Gastroesophageal sphincter (tissue), 4 donors: ENCODE measurements at places on chromosomes 1 and 21. TPM values are rescaled to one million over a fixed set of nuclear protein-coding genes. Genes with fewer than 3 reads are reported as not detected.

DNA sequence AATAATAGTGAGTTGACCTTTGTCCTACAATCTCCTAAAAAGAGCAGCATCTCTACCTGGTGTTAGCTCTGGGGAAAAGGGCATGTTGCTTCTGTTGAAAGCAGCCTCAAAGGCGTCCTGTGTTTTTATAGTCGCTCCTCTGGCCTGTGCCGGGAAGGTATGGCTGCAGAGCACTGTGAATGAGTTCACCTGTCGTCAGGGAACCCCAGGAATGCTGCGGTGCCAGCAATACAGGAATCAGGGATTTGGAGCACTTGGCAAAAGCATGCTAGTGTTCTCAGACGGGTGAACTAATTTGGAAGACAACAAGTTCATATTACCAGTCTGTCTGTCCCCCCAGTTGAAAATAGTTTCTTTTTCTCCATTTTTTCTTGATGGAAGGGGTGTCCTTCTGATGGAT is 60.3 kb upstream of the PGD start:
- no peak for ATAC-seq

DNA sequence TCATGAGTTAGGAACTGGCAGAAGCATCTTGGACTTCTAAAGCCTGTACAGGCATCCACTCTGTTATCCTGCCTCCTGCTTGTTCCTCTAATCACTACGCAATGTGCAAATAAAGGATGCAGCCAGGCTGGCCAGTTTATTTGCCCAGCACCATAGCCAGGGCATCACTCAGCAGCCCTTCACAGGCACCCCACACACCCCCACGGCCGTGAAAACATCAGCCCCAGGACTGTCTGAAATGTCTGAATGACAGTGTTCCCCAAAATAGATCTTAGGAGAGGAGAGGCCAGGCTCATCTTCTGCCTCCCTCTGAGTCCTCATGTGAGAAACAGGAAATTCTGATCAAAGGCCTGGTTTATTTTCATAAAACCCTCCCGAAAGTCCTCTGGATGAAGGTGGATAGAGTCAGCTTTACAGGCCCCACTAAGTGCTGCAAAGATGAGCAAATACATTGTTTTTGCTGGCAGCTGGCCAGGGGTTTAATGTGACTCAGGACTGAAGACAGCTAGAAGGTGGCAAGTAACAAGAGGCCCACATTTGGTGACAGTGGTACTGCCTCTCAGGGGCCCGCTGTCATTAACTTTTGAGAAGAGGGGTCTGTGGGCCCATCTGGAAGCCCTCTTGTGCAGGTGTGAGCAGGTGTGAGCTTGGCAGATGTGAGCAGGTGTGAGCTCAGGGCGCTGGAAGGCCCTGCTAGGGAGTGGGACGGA is 32.9 kb downstream of the GRHL3 start:
- ATAC-seq: no peak

- no peak for ATAC-seq
Observed at GRCh38 chr1:170481000-170481399, 51.0 kb upstream of the GORAB start.

DNA sequence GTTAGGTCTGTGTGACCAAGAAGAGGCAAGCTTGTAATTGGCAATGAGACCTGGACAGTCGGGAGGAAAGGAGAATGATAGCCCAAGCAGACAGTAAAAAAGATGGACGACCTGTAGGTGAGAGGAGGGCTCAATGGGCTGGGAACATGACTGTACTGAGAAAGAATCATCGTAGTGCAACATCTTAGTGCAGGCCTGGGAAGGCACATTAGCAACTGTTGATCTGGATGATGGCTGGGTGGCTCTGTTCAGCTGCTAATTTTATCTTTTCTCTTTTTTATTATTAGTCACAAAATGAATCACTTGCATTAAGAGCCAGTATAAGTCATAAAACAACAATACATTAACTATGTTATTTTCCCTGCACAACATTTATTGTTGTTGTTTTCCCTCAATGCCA is 32.9 kb downstream of the IFI44 start:
- no peak for ATAC-seq

DNA sequence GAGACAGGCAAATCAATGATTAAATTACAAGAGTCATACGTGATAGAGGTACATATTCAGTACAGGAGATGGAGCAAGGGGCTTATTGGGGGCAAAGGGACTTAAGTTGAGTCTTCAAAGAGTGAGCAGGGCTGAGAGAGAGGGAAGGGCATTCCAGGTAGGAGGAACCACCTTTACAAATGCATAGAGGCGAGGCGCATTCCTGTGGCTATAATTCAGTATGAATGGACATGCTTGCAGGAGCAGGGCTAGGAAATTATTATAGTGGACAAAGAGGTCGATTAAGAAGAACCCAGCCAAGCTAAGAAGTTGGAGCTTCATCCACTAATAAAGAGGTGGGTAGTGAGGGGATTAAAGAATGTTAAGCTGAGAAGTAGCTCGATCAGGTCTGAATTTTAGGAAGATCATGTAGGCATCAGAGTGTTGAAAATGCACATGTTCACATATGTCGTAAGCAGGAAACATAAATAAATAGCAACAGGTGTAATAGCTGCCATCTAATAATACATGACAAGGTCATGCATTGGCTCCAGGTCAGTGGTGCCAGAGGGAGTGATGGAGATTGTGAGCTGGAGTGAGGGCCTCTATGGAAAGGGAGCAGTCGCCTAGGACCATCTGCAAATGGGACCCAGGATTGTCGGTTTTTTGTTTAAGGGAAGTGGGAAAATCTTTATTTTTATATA is 12.0 kb upstream of the HNRNPU start:
- ATAC-seq: no peak

GRCh38 chr1:172932981-172933380 is 117.8 kb downstream of the TNFSF18 start:
- ATAC-seq: no peak

DNA sequence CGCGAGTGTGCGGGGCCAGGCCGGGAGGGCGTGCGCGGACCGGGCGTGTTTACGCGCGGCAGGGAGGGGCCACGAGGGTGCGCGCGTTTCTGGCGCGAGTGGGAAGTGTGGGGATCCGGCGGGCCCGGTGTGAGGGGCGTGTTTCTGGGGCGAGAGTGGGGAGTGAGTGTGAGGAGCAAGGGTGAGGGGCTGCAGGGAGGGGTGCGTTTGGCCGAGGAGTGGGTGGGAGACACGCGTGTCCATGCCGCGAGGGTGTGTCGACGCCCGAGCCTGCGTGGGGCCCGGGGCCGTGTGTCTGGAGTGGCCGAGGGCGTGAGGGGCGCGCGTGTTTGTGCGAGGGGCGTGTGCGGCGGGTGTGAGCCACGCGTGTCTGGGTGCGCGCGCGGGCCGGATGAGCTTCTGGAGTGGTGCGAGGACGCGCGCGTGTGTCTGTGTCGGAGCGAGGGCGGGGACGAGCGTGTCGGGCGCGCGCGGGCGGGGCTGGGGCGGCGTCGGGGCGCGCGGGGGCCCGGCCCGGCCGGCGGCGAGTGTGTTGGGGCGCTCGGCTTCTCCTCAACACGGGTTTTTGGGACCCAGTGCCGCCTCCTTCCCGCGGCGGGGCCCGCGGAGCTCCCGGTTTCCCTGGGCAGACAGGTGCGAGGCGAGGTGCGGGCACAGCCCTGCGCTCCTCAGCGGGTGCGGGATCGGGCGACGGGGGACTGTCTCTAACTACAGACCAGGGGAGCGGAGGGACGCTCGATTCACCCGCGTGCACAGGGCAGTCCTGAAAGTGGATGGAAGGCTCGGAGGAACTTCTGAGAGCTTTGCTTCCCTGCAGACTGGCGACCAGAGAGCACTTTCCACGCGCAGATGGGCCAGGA is 65.8 kb upstream of the VAMP3 start:
- ATAC-seq: peak; percentile 8

GRCh38 chr1:155977690-155978324 is 540 bp downstream of the ARHGEF2 start:
- ATAC-seq: peak; percentile 50

DNA sequence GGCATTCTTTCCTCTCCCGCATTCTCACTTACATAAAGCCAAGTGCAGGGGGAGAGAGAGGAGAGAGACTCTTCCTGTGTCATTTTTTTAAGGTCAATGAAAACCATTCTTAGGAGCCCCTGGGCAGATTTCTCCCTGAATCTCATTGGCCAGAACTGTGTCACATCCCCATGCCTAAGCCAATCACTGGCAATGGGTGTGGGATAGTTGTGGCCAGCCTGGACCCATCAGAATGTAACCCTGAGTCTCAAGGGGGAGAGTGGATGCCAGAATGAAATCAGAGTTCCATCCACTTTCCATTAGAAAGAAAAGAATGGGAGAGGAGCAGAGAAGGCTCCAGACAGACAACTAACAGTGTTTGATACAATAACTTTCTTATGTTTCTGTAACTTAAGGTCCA is 31.2 kb upstream of the COQ8A start:
- no peak for ATAC-seq

DNA sequence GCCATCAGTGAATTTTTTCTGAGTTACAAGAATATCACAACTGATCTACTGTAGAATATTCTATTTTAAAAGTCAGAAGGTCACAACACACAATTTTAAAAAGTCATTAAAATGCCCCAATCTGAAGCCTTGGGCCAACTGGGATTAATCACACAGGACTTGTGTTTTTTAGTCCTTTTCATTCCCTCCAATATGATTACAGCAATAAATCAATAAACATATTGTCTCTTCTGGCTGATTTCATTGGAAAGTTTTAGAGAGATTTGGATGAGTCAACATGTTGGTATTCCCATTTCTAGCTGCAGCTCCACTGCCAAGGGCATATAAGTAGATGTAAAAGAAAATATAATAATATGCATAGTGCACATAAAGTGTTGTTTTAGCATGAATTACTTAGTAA is 85.8 kb downstream of the NIBAN1 start:
- no peak for ATAC-seq

DNA sequence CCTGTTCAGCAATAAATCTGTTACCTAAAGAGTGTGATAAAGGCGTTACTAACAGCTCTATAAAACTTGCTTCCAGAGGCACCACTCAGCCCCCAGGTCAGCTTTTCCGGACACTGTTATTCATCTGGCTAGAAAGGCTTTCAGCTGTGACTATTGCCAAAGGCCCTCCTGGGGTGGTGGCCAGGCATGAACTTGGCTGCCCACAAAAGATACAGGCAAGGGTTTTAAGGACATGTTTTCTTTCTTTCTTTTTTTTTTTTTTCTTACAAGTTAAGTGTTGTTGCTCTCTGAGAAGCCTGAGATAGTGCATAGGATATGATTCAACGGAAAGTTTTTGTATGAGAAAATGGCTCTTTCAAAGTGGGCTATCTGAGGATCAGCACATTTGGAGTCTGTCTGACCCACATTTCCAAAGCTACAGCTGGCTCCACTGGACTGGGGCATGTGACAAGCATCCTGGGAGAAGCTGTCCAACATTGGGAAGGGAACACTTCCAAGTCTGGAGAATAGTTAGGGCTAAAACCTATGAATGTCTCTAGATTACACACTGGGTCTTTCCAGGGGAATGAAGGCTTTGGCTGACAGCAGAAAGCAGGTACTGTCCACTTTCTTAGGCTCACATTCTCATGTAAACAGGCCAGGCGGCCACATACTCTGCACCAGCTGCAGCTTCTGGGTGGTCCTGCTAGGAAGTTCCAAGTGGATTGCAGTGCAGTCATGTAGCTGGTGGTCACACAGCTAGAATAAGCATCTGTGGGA is 639.7 kb downstream of the LMO4 start:
- ATAC-seq: peak; percentile 74

DNA sequence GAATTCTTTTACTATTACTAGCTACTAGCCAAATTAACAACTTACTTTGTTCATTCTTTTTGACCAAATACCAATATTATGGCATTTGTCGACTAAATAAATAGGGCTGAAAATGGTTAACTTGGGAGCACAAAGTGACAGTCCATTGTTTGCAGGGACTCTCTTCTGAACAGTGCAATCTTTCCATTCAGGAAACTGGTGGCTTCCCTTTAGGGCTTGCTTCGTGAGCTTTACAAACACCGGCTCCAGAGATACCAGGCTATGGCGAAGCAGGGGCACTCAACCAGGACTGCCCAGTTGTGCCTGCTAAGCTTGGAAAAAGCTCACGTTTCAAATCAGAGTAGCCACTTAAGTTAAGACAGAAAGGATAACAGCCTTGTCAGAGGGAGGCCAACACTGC is 12.3 kb downstream of the RAB42 start:
- no peak for ATAC-seq

DNA sequence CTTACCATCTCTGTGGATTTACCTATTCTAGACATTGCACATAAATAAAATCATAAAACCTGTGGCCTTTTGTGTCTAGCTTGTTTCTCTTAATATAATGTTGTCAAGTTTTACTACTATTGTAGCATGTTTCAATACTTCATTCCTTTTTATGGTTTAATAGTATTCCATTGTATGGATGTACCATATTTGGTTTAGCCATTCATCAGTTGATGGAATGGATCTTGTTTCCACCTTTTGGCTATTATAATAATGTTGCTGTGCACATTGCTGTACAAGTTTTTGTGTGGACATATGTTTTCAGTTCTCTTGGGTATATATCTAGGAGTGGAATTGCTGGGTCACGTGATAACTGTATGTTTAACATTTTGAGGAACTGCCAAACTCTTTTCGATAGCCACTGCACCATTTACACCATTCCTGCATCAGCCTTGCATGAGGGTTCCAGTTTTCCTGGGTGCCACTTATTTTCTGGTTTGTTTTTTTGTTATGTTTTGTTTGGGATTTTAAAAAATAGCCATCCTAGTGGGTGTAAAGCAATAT is 66.9 kb downstream of the RNF220 start:
- no peak for ATAC-seq

DNA sequence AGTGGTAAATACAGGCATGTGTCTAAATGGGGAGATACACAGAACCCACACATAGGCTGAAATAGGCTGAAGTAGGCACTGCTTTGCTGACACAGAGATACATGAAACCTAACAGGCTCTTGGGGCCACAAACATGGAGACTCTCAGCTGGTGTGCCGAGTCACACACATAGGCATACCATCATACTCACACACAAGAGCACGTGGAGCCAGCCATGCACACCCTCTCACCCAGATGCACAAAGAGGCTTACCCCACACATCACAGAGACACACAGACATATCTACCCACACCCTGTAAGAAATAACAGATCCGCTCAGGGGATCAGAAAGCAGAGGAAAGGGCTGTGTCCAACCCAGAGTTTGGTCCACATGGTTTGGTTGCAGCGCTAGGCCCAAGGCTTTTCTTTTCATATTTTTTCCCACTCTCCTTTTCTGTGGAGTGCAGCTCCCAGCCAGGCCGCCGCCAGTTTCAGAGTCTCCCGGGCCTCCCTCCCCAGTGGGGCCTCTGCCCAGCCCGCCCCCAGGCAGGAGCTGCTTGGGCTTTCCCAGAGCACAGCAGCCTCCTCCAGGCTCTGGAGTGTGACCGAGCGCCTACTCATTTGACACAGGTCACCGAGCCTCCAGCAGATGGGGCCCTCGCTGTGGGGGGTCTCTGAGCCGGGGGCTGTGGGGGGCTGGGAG is 3.9 kb upstream of the POU3F1 start:
- ATAC-seq: no peak

GRCh38 chr1:199551967-199552565 is 475.4 kb upstream of the NR5A2 start:
- no peak for ATAC-seq

GRCh38 chr1:201009962-201010645 is 13.4 kb downstream of the KIF21B start:
- no peak for ATAC-seq

The TFAP2E gene
- total RNA-seq: not detected

The REN gene
- not detected for total RNA-seq

The FAM72C gene
- 0.13 TPM for total RNA-seq

The ETNK2 gene
- 21.1 TPM for total RNA-seq

The SEC22B gene
- 26.0 TPM for total RNA-seq

The FCN3 gene
- 4.6 TPM for total RNA-seq
